ENCODE measurements at places on chromosomes 11 and 22.
A peak's percentile ranks its signal among the peaks of the same experiment; 100 is the strongest.

- DNase-seq, result no peak
These were observed 107.3 kb downstream of the RPS6KA4 start for GRCh38 chr11:64466115-64466718.

- no peak for DNase-seq
These were observed 12.0 kb downstream of the ATXN10 start for GRCh38 chr22:45683680-45684079.

DNA sequence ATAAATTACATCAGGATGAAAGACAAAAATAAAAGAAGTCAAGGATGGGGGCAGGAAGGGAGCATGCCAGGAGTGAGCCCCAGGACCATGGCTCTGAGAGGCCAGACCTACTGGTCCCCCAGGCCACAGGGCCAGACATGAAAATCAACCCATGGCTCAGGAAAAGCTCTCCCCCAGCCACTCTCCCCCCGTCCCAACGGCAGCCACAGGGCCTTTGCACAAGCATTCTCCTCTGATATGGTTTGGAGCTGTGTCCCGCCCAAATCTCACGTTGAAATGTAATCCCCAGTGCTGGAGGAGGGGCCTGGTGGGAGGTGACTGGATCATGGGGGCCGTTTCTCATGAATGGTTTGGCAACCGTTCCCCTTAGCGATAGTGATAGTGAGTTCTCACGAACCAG lies 80.8 kb upstream of the ANO1 start:
- no peak for DNase-seq

DNA sequence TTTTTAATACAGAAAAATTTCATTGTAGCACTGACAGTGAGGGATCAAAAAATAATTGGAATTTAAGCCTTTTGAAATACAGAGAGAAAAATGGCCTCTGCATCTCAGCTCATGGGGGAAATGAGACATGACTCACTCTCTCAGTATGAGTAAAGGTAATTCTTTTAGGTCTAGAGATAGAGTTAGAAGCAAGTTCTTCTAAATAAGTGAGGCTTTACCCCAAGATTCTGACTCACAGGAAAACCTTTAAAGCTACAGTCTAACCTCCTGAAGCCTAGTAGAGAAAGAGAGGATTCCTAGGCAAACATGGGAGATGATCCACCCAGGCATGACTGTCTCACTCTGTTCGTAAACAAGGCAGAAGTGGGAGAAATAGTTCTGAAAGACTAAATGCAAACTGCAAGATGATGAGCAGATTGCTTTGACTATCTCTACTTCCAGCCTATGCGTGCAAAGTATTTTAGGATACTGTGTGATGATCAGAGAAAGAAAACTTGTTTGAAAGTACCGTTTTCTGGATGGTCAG lies 1003.3 kb upstream of the CCDC90B start:
- no peak for DNase-seq

- DNase-seq, result no peak
These were observed 8.7 kb downstream of the ALDH3B2 start for GRCh38 chr11:67665541-67666302.

GRCh38 chr11:115555336-115556090 lies 51.3 kb upstream of the CADM1 start:
- no peak for DNase-seq

- peak; percentile 18 for DNase-seq
These were observed 471 bp upstream of the TMEM184B start for GRCh38 chr22:38273135-38273826.

DNA sequence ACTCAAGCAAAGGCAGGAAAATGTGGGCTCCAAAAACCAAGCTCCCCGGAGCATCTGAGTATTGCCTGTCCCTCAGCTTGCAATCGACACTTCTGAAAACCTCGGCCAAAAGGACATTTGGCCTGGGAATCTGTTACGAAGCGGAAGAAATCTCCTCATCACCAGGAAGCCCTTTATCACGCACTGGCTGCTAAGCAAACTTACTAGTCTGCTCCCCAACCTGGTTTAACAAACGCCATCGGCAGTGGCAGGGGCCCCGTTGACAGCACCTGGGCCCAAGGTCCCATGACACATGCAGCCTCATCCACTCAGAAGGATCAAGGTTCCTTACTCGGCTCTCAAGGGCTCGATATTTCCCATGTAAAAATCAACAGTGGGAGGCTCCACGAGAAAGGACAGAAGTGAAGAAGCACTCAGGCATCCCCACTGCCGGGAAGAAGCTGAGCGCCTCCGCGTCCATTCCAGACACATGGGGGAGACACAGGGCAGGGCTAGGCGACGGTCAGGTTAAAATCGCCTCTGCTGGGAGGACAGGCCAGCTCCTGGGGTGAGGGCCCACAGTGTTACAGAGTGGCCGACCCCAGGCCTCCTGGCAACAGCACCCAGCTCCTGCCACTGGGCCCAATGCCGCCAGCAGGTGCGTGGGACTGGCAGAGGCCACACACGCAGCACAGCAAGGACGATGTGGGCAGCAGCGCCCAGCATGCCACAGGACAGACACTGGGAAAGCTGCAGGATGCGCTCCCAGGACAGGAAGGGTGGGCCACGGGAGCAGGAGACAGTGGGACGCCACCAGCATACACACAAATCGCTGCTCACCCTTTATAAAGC lies 27.1 kb downstream of the BRD1 start:
- DNase-seq, result no peak

- no peak for DNase-seq
These were observed 1.4 kb downstream of the SLC5A1 start for GRCh38 chr22:32044477-32044876.

DNA sequence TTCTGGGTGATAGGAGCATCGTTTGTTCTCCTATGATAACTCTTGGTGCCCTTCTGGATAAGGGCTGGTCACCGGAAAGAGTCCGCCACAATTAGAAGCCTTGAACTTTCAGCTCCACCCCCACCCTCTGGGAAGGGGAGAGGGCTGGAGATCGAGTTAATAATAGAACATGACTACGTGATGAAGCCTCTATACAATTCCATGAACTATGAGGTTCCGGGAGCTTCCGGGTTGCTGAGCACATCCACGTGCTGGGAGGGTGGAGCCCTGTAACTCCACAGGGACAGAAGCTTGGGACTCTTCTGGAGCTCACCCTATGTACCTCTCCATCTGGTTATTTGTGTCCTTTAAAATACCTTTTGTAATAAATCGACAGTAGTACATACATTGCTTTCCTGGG lies 40.3 kb downstream of the ARHGAP42 start:
- no peak for DNase-seq

DNA sequence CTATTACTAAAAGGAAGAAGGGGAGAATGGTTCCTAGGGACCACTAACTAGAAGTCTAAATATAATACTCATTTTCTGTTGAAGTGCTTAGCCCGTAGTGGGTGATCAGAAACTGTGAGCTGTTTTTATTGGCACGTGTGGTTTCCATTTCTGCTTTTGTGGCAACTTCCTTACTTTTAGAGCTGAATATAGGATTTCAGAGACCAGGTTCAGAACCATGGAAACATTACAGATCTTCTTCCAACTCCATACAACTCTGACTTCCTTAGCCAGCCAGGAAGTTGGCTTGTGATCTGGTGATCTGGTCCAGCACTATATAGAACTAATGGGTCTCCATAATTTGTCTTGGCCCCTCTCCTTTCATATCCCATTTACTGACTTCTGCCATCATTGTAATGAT lies 2.6 kb upstream of the ME3 start:
- DNase-seq, result no peak

GRCh38 chr11:63945477-63946163 lies 6.8 kb downstream of the NAA40 start:
- peak; percentile 65 for DNase-seq

DNA sequence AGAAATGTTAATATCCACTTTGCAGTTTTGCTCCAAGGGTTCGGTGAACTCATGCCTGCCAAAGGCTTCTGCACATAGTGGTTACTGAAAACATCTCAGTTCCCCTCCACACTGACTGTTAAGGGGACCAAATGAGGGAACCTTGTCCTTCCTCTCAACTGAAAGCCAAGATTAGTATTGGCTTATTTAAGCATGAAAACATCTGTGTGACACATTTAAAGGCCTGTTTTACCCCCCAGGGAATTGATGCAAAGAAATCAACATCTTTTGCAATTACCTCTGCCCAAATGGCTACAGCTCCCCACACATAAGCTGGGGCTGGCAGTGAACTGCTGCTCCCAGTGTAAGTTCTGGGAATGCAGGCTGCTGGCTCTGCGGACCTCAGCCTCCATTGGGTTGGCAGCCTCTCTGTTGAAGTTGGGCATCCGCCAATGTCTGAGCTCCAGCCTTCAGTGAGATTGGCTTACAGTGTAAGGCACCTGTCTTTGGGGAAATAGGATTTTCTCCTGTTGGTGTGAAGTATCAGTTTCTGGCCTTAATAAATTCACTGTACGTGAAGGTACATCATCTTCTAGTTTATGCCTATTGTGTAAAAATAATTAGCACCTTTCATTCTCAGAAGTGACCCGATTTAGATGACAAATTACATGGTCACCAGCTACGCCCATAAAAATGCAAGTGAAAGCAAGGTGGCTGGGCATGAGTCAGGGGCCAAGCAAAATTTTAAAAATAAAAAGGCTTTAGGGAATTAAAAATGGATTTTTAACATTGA lies 213.4 kb upstream of the SYN3 start:
- DNase-seq, result no peak

DNA sequence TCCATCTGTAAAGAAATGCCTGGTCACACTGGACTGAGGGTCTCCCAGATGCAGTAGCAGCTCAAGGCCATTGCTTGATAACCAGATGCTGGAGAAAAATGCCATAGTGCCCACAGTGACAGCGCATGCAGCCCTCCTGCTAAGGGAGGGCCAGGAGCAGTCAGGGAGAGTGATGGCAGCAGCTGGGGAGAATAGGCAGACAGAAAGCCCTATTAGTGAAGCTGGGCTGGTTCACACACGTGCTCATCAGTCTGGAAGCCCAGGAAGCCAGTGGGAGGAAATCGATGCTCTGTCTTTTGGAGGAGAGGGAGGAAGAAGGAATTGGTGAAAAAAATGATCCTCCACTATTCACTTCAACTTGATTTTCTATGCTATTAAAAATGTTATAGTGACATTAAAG lies 82.9 kb downstream of the OSBP2 start:
- no peak for DNase-seq

GRCh38 chr22:24011735-24012068 lies 598 bp downstream of the CABIN1 start:
- DNase-seq, result no peak

DNA sequence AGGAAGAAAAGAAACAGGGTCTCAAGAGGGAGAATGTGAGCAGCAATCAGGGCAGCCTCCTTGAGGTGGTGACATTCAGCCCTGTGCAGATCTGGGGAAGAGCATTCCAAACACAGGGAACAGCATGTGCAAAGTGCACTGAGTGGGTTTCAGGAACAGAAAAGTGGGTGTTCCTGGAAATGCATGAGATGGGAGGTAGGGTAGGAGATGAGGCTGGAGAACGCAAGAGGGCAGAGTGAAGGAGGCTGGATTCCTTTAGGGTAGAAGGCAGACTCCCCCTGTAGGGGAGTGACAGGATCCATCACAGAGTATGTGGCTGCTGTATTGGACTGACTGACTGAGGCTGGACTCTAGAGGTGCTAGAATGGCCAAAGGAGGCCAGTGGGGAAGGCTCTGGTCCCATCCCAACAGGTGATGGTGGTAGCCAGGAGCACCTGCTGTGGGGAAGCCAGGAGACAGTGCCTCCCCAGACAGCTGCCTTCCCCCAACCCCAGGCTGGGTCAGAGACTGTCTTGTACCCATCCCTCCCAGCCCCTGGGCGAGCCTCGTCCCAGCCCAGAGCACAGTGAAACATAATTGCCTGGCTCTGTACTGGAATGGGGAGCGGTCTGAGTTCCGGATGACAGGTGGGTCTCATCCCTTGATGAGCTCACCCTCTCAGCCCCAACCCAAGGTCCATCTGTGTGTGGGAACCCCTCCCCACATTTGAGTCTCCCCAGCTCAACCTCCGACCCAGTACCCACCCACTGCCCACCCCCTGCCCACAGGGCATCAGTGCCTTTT lies 419.4 kb downstream of the MN1 start:
- DNase-seq, result no peak

- DNase-seq, result no peak
These were observed 6.0 kb upstream of the LIF start for GRCh38 chr22:30252411-30253204.

GRCh38 chr22:26131589-26132154 lies 37.6 kb upstream of the SEZ6L start:
- no peak for DNase-seq

- DNase-seq, result no peak
These were observed 1393.0 kb downstream of the TBC1D22A start for GRCh38 chr22:48155446-48155845.

- DNase-seq, result no peak
These were observed 2285.3 kb downstream of the LRRC4C start for GRCh38 chr11:39174196-39174595.

DNA sequence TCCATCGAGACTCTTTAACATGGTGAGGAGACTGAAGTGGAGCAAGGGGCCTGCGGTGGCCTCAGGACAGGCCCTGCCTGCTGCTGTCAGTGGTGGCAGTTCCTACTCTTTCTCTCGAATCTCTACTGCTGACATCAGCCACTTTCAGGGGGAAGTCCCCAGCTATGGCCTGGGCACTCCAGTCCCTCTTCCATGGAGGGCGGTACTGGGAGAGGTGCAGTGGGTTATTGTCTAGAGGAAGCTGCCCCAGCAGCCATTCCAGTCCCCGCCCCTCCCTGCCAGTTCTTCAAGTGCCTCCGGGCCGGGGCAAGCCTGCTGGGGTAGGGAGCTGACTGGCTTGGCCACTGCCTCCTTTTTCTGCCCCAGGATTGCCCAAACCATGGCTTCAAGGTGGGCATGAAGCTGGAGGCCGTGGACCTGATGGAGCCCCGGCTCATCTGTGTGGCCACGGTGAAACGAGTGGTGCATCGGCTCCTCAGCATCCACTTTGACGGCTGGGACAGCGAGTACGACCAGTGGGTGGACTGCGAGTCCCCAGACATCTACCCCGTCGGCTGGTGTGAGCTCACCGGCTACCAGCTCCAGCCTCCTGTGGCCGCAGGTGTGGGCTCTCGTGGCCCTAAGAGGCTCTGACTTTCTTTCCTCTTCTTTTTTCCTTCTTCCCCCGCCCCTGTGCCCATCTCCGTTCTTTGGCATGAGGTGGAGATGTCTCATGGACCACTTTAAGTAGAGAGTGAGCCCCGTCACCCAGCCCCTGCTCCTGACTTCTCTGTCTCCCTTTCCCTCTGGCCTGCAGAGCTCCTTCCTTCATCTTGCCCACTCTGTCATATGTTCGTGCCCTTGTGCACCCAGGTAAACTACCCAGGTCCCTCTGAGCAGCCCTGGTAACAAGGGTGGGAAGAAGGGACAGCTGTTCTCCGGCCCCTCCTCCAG lies 13.7 kb downstream of the CHADL start:
- DNase-seq, result no peak
